B cell (primary cell): ENCODE measurements at places on chromosomes 1 and 21. TPM values are rescaled to one million over a fixed set of nuclear protein-coding genes. Genes with fewer than 3 reads are reported as not detected.

ATAD3C gene
- 1.1 TPM in 2 replicates for polyA plus RNA-seq

KCTD3 gene
- polyA plus RNA-seq, result 3.0 and 4.2 TPM in 2 replicates

OR2L3 gene
- polyA plus RNA-seq, result 0.17 and 0.42 TPM in 2 replicates

EXTL1 gene
- not detected in 2 replicates for polyA plus RNA-seq

ARID1A gene
- polyA plus RNA-seq, result 80.7 and 98.2 TPM in 2 replicates

- H3K36me3 ChIP-seq, result no peaks in the 10 kb centered on the region
- no peaks in the 10 kb centered on the region for H3K4me1 ChIP-seq
These were observed 390.6 kb downstream of the KCTD3 start for GRCh38 chr1:215957663-215958062.

DNA sequence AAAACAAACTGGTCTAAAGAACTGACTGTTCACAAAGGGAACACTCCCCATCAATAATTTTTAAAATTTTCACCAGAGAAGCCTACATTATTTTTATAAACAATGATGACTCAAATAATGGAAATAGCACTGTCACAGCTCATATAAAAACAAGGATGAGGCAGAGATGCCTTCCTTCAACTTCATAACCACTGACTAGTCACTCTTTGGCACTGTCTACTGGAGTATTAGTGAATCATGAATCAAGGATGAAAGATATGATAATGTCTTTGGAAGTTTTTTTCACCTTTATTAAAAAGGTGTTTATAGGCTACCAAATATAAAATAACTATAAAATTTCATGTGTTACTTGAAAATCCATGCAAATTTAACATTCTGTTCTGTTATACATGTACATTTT is 316.9 kb downstream of the VAV3 start:
- DNase-seq, result no peak
- peaks cover 1% of the 10 kb centered on the region for H3K36me3 ChIP-seq
- no peaks in the 10 kb centered on the region for H3K4me1 ChIP-seq
- H3K27me3 ChIP-seq, result no peaks in the 10 kb centered on the region
- no peak overlapping the region for H3K27ac ChIP-seq

- no peak overlapping the region for H3K4me3 ChIP-seq
- H3K27me3 ChIP-seq, result no peaks in the 10 kb centered on the region
- no peak overlapping the region for H3K27ac ChIP-seq
These were observed 108.0 kb downstream of the PGBD5 start for GRCh38 chr1:230317823-230318819.

DNA sequence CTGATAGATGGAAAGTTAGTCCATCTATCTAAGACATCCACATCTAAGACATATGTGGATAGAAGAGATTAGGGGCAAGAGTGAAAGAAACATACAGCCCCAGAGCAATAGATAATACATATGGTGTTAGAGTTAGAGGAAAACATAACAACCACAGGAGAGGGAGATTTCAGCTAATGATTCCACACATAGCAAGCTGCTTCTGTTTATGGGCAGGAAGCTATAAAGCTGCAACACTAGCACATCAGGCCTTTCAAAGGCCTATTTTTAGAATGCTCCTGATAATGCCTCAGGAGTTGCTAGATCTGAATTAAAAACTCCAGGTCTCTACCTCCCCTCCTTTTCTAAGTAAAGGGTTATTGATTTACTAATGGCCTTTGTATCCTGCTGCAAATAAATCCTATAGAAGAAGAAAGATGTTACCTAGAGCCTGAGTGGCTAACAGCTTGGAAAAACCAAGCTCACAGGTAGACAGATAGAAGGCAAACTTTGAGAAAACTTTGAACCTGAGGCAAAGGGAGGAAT is 36.1 kb downstream of the BRINP2 start:
- H3K4me3 ChIP-seq, result no peak overlapping the region
- H3K36me3 ChIP-seq, result no peaks in the 10 kb centered on the region
- no peaks in the 10 kb centered on the region for H3K4me1 ChIP-seq
- no peak overlapping the region for H3K27ac ChIP-seq

DNA sequence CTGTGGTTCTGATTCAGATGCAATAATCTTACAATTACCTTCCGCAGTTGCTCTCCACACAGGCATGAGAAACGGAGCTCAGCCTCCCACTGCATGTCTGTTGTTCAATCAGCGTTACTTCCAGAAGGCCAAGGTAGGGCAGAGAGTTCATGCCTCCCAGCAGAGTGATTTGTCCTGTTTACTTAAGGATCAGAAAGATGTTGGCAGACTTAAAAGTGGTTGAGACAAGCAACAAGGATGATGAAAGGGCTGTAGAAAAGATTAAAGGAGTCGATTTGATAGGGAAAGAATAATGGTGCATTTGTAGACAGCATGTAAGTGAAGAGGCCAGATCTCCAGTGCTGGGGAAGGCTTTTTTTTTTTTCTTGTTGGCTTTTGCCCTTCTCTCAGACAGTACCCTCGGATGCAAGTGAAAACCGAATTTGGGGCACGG is 26.6 kb downstream of the ARMH1 start:
- H3K36me3 ChIP-seq, result no peaks in the 10 kb centered on the region
- H3K27ac ChIP-seq, result no peak overlapping the region
- H3K27me3 ChIP-seq, result no peaks in the 10 kb centered on the region
- no peak for DNase-seq
- peaks cover 27% of the 10 kb centered on the region for H3K4me1 ChIP-seq
- H3K4me3 ChIP-seq, result no peak overlapping the region

GRCh38 chr1:226403201-226404034 is 4.5 kb downstream of the PARP1 start:
- no peaks in the 10 kb centered on the region for H3K27me3 ChIP-seq
- H3K4me1 ChIP-seq, result peaks cover 54% of the 10 kb centered on the region
- H3K36me3 ChIP-seq, result peaks cover 4% of the 10 kb centered on the region
- peak overlapping the region; percentile 21 for H3K4me3 ChIP-seq
- peak overlapping the region; percentile 88 for H3K27ac ChIP-seq

DNA sequence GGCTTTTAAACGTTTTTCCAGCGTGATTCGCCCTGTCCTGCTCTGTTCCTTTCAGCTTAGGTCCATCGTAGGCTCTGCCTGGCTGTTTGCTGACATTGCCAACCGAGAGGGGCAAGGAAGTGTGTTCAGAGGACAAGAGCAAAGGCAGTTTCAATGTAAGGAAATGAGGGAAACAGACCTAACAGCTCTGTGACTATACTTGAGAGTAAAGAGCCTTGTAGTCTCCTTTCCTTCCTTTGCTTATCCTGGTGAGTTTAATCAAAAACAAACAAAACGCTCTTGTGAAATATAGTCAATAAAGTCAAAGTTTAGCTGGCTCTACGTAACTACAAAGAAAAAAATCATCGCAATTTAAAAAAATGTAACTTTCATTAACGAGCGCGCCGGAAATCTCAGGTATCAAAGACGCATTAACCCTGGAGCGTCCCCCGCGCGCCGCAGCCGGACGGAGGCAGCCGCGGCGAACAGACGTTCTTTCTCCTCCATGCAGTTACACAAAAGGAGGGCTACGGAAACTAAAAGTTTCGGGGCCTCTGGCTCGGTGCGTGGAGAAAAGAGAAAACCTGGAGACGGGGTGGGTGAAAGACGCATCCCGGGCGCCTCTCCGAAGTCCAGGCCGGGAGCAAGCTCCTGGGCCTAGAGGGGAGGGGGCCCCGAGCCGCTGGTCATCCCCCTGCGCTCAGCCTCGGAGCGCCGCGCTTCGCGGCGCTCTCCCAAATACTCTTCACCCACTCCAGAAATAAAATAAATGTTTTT is 617 bp upstream of the ADGRL2 start:
- no peak overlapping the region for H3K4me3 ChIP-seq
- peaks cover 8% of the 10 kb centered on the region for H3K4me1 ChIP-seq
- H3K27ac ChIP-seq, result no peak overlapping the region
- peak; percentile 5 for DNase-seq

DNA sequence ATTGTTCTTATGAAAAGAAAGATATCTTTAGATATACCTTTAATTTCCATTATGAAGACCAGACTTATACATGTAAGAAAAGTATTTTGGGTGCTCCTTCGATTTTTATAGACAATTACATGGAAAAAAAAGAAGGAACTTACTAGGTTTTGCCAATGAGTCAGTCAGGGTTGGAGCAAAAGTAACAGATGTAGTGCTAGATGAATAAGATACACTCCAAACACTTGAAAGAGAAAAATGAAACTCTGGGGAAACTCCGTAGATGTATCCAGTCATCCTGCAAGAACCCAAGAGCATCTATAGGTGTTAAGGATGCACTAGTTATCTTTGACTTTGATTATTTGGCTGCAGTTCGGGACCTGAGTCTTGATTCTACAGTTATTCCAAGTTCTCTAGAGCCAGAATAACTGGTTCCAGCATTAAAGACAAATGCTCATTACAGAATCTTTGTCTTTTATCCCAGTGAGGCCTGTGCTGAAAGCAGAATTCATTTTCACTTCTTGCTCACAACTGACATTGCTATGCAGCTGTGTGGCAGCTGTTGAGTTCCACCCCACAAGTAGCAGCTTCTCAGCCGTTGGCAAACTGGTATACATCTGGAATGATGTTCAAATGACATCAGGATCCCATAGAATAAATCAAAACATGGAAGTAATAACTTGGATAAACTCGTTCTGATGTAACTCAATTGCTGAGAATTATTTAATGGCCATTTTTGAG is 326.1 kb downstream of the ASTN1 start:
- no peaks in the 10 kb centered on the region for H3K4me1 ChIP-seq
- H3K27ac ChIP-seq, result no peak overlapping the region
- DNase-seq, result no peak
- H3K4me3 ChIP-seq, result no peak overlapping the region
- H3K36me3 ChIP-seq, result no peaks in the 10 kb centered on the region
